ENCODE measurements at places on chromosomes 1 and 21. TPM values are rescaled to one million over a fixed set of nuclear protein-coding genes. Genes with fewer than 3 reads are reported as not detected.
A peak's percentile ranks its signal among the peaks of the same experiment; 100 is the strongest.

DNA sequence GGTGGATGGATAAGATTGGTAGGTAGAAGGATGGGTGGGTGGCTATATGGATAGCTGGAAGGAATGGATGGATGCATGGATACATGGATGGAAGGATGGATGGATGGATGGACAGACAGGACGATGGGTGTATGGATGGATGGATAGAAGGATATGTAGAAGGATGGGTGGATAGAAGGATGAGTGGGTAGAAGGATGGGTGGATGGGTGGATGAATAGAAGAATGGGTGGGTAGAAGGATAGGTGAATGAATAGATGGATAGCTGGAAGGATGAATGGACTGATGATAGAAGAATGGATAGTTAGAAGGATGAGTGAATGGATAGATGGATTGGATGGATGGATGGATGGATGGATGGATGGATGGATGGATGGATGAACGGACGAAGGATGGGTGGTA lies 5.0 kb downstream of the MASP2 start:
- no peak for DNase-seq

DNA sequence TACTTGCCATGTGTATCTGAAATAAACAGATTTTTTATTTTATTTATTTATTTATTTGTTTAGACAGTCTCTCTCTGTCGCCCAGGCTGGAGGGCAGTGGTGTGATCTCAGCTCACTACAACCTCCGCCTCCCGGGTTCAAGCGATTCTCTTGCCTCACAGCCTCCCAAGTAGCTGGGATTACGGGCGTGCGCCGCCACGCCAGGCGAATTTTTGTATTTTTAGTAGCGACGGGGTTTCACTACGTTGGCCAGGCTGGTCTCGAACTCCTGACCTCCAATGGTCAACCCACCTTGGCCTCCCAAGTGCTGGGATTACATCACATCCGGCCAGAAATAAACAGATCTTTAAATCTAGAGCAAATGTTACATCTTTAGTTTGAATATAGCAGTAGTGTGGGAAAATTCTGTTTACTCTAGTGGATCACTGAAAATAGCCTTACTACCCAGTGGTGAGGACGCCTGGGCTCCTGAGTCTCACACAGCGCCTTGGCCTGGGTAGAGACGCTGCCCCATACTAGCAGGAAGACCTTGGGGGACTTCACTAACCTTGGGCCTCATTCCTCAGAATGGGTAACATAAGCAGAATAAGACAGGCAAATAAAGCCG lies 709 bp downstream of the GART start:
- peak; percentile 43 for DNase-seq

DNA sequence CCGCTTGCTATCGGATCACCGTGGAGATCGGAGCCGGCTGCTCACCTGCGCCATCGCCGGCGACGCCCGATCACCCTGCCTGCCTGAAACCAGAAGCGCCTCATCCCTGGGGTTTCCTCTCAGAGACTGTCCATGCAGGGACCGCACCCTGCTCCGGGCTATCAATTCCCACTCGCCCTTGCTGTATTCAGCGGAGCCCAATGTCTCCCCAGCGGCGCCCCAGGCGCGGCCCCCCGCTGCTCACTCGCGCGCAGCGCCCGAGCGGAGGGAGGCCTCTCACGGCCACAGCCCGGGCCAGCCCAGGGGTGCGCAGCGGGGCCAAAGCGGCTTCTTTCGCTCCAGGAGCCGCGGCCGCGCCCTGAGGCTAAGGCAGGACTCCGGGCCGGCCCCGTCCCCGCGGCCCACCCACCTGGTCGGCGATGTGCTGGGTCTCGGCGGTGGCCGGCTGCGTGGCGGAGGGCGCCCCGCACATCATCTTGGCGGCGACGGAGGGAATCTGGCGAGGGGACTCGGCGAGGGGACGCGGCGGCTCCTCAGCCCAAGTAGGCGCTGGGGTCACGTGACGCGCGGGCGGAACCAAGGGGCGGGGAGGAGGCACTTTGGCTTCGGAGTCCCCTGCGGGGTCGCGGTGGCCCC lies at the start of gene CSTB:
TSS of gene CSTB (minus strand) at position 514 of the 636 bp plus-strand sequence. CDS start at position 475, 39 bp downstream.
- peak; percentile 88 for DNase-seq

GRCh38 chr1:28516518-28516956 lies 10.7 kb downstream of the RCC1 start:
- DNase-seq, result no peak

- DNase-seq, result peak; percentile 82
These were observed 31.8 kb downstream of the KCNK2 start for GRCh38 chr1:215114154-215114933.

The ZNF683 gene
- not detected for total RNA-seq
